Stimulated activated CD4-positive, alpha-beta T cell treated with anti-CD3 and anti-CD28 coated beads, Interleukin-1b, Interleukin-23, amount 100 ng/mL, for 48 hours (primary cell): ENCODE measurements at places on chromosomes 6 and 20.

DNA sequence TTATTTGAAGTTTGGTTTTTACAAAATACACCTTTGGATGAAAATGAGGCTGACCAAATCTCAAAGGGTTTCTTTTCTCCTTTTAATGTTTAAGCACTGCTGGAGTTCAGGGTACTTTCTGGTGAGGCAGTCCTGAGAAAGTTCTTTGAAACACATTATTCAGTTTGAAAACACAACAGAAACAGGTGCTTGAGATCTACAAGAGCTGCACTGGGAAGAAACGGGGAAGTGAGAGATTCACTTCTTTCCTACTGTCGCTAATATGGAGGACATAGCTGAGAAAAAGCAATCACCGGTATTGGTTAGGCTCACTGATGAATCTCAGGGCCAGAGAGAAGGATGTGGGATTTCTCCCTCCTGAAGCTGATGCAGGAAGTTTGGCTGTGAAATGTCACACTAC is 22.9 kb upstream of the TMEM170B start:
- no peak for DNase-seq

- DNase-seq: no peak
Measured at GRCh38 chr6:90293319-90293953, 3.2 kb downstream of the BACH2 start.

GRCh38 chr6:165186041-165186440 is 123.4 kb downstream of the C6orf118 start:
- DNase-seq: no peak

- no peak for DNase-seq
Measured at GRCh38 chr6:13531956-13532355, 42.4 kb upstream of the SIRT5 start.
